ENCODE measurements at places on chromosomes 13 and 19. TPM values are rescaled to one million over a fixed set of nuclear protein-coding genes. Genes with fewer than 3 reads are reported as not detected.

DNA sequence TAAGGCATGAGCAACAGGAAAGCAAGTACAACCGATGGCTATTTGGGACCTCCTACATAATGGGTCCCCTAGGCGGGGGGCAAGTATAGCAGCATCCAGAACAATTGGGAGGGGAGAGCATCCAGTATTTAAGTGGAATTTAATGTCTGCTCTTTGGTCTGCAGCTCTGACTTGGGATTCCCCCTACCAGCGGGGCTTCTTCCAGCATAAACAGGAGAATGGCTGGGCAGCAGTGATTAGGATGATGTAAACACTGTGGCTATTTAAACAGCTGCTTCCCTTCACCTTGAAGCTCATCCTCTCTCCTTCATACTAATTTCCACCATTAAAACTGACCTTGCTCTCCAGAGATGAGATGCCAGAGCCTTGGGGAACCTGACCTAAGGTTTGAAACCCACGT lies 73.9 kb upstream of the OXGR1 start:
- no peak for DNase-seq
- H3K27ac ChIP-seq, result no peak overlapping the region
- no peaks in the 10 kb centered on the region for H3K36me3 ChIP-seq
- H3K4me3 ChIP-seq, result no peak overlapping the region
- H3K4me1 ChIP-seq, result no peaks in the 10 kb centered on the region

DNA sequence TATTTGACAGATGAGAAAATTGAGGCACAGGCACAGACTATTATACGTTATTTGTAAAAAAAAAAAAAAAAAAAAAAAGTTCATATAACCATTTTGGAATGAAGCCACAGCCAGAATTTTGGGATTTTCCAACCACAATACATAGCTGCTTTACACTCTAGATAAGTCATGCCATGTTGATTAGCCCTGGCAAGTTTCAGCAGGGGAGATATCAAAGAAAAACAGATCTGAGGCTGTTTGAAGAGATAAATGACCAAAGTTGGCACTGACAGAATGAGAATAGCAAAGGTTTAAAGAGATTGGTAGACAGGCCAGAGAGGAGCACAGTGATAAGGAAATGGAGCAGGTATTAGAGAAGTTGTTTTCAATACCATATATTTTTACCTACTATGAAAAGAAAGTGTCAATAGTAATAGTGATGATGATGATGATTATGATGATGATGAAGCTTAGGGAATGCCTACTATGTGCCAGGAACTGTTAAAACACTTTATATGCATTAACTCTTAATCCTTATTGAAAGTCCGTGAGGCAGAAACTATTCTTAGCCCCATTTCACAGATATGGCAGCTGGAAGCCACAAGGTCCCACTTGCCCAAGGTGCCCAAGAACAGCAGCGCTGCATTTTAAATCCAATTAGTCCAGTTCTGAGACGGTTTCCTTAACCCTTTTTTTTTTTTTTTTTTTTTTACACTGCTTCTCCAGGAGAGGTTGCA lies 105.5 kb downstream of the MBNL2 start:
- H3K27me3 ChIP-seq, result no peaks in the 10 kb centered on the region
- no peaks in the 10 kb centered on the region for H3K4me1 ChIP-seq
- no peak overlapping the region for H3K4me3 ChIP-seq
- H3K27ac ChIP-seq, result no peak overlapping the region
- DNase-seq, result no peak
- H3K36me3 ChIP-seq, result peaks cover 3% of the 10 kb centered on the region

GRCh38 chr13:41313659-41314197 lies 2.7 kb downstream of the NAA16 start:
- no peaks in the 10 kb centered on the region for H3K27me3 ChIP-seq
- peaks cover 39% of the 10 kb centered on the region for H3K4me1 ChIP-seq
- H3K36me3 ChIP-seq, result peaks cover 24% of the 10 kb centered on the region
- no peak overlapping the region for H3K27ac ChIP-seq

MBD3L3 gene
- not detected for total RNA-seq

DNA sequence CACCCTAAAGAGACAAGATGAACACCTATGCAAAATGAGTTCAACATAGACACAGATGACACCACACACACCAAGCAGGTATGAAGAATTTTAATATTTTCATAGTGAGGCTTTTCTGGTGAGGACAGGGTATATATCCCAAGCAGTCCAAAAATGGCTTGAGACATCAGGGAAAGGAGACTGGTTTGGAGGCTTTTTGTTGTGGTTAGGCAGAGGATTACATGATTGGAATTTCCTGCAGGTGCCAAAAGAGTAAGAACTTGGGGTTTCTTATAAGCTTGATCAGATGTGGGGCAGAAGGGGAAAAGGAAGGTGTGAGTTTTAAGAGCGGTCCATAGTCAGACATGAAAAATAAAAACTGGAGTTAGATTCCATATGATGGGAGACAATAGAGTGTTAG lies 420.8 kb upstream of the SLITRK1 start:
- no peaks in the 10 kb centered on the region for H3K36me3 ChIP-seq
- no peak overlapping the region for H3K4me3 ChIP-seq
- H3K27ac ChIP-seq, result no peak overlapping the region
- no peak for DNase-seq

- H3K27ac ChIP-seq, result peak overlapping the region; percentile 88
- no peaks in the 10 kb centered on the region for H3K27me3 ChIP-seq
- no peak for DNase-seq
- peaks cover 40% of the 10 kb centered on the region for H3K4me1 ChIP-seq
These were observed 1.7 kb downstream of the FAM174C start for GRCh38 chr19:1277061-1277460.

CRTC1 gene
- total RNA-seq, result 6.4 TPM

- peaks cover 76% of the 10 kb centered on the region for H3K4me1 ChIP-seq
- peak overlapping the region; percentile 99 for H3K27ac ChIP-seq
- peak; percentile 57 for DNase-seq
These were observed 49.6 kb downstream of the MYO9B start for GRCh38 chr19:17125062-17125727.

DNA sequence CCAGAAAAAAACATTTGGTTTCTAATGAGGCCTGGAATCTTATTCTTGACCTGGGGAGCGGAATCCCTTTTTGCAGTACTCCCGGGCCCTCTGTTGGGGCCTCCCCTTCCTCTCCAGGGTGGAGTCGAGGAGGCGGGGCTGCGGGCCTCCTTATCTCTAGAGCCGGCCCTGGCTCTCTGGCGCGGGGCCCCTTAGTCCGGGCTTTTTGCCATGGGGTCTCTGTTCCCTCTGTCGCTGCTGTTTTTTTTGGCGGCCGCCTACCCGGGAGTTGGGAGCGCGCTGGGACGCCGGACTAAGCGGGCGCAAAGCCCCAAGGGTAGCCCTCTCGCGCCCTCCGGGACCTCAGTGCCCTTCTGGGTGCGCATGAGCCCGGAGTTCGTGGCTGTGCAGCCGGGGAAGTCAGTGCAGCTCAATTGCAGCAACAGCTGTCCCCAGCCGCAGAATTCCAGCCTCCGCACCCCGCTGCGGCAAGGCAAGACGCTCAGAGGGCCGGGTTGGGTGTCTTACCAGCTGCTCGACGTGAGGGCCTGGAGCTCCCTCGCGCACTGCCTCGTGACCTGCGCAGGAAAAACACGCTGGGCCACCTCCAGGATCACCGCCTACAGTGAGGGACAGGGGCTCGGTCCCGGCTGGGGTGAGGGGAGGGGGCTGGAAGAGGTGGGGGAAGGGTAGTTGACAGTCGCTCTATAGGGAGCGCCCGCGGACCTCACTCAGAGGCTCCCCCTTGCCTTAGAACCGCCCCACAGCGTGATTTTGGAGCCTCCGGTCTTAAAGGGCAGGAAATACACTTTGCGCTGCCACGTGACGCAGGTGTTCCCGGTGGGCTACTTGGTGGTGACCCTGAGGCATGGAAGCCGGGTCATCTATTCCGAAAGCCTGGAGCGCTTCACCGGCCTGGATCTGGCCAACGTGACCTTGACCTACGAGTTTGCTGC lies at the start of gene ICAM4:
Gene ICAM4 (plus strand): TSS at position 153 of the 935 bp plus-strand sequence. CDS start 58 bp downstream, at position 211.
- peak; percentile 68 for DNase-seq
- peak within 1 kb of the TSS; percentile 20 for H3K4me3 ChIP-seq
- peaks cover 32% of the 10 kb centered on the region for H3K36me3 ChIP-seq
- H3K4me1 ChIP-seq, result peaks cover 61% of the 10 kb centered on the region

IFNL1 gene
- 0.70 TPM for total RNA-seq

ITGBL1 gene
- 0.05 TPM for total RNA-seq

DNA sequence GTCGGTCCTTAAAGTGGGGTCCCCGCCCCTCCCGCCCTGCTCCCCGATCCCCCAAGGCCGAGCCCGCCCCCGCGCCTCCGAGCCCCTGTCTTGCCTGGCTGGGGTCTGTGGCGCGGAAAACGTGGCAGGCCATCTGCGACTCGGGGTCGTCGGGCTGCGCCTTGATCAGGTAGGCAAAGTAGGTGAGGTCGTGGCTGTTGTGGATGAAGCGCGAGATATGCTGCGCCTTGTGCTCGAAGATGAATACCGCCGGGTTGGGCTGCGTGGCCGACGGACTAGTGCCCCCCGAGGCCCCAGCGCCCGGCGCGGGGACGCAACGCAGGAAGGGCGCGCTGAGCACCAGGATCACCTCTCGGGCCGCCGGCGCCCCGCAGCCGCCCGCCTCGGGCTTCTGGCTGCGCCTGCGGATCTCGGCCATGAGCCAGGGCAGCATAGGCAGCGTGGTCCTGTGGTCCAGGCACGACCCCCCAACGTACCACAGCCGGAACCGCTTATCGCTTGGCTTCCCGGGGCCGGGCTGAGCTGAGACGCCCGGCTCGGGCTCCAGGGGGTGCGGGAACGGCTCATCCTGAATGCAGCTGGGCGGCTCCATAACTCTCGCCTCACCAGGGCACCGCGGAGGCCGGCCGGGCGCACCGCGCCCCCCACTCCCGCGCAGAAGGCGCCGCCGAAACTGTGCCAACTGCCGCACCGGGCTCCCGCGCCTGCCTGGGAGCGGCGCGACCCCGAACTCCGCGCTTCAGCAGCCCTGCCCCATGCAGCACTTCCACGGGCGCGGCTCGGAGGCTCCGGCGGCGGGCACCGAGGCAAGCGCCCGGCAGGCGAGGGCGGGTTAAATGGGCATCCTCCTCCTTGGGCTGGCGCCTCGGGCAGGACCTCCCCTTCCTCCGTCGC lies 546 bp downstream of the TBC1D4 start:
- no peak overlapping the region for H3K27ac ChIP-seq
- no peak for DNase-seq
- H3K36me3 ChIP-seq, result no peaks in the 10 kb centered on the region
- H3K27me3 ChIP-seq, result peaks cover 77% of the 10 kb centered on the region
- peaks cover 12% of the 10 kb centered on the region for H3K4me1 ChIP-seq

PDE4C gene
- total RNA-seq, result 0.23 TPM

SCN1B gene
- total RNA-seq, result 0.37 TPM

DNA sequence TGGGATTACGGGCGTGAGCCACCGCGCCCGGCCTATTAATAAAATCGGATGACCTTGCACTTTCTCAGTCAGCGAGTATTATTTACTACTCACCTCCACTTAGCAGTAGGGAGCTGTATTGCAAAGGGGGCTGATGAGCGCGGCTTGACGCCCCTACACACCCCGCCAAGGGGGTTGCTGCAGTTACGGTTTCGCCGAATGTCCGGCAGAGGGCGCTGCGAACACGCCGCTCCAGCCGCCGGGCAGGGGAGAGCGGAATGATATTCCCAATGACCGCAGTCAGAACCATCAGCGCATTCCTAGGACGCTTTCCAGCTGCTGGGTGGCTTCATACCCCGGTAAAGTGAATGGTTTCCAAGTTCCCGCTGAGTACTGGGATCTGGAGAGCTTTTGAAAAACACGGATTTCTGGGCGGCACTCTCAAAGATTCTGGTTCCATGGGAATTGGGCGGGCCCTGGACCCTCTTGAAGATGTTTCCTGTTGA lies 30.0 kb upstream of the TPT1 start:
- H3K4me3 ChIP-seq, result no peak overlapping the region
- H3K27ac ChIP-seq, result no peak overlapping the region
- peaks cover 4% of the 10 kb centered on the region for H3K36me3 ChIP-seq
- H3K27me3 ChIP-seq, result no peaks in the 10 kb centered on the region

GRCh38 chr13:102907016-102907756 lies 61.4 kb downstream of the ERCC5 start:
- no peak for DNase-seq
- H3K27me3 ChIP-seq, result peaks cover 19% of the 10 kb centered on the region
- H3K27ac ChIP-seq, result no peak overlapping the region

DNA sequence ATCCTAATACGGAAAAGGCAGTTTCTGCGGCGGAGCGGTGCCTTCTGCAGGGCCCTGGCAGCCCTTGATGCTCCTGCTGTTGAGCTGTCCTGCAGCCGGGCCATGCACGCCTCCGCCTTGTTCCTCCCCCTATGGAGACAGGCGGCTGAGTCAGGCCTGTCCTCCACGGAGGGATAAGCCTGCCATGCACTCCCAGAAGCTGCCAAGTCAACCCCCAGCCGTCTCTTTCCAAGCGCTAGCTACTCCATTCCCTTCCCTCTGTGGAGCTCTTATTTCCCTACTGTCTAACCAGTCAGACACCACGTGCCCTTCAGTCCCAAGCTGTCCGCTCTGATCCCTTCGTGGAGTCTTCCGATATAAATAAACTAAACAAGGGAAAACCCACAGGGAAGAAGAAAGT lies 197.0 kb downstream of the COL4A1 start:
- H3K27me3 ChIP-seq, result peaks cover 5% of the 10 kb centered on the region
- H3K27ac ChIP-seq, result no peak overlapping the region
- DNase-seq, result no peak
- no peak overlapping the region for H3K4me3 ChIP-seq
- no peaks in the 10 kb centered on the region for H3K36me3 ChIP-seq

DNA sequence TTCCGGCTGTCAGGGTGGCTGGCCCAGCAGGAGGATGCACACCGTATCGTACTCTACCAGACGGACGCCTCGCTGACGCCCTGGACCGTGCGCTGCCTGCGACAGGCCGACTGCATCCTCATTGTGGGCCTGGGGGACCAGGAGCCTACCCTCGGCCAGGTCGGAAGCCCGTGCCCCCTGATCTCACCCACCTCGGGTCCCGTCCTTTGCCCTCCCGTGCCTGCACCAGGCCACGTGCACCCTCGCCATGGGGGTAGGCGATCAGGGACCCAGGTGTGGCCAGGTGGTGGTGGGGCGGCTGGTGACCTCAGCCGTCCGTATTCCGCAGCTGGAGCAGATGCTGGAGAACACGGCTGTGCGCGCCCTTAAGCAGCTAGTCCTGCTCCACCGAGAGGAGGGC lies 19.0 kb downstream of the PNPLA6 start:
- peaks cover 18% of the 10 kb centered on the region for H3K4me1 ChIP-seq
- peaks cover 74% of the 10 kb centered on the region for H3K36me3 ChIP-seq
- no peak for DNase-seq
- H3K4me3 ChIP-seq, result no peak overlapping the region
- H3K27me3 ChIP-seq, result no peaks in the 10 kb centered on the region
- no peak overlapping the region for H3K27ac ChIP-seq

INAFM1 gene
- total RNA-seq, result 14.5 TPM

GRCh38 chr19:53285087-53285486 lies 17.6 kb upstream of the VN1R4 start:
- H3K4me3 ChIP-seq, result no peak overlapping the region
- H3K27me3 ChIP-seq, result no peaks in the 10 kb centered on the region
- H3K4me1 ChIP-seq, result no peaks in the 10 kb centered on the region
- no peak for DNase-seq

CDX2 gene
- not detected for total RNA-seq

DNA sequence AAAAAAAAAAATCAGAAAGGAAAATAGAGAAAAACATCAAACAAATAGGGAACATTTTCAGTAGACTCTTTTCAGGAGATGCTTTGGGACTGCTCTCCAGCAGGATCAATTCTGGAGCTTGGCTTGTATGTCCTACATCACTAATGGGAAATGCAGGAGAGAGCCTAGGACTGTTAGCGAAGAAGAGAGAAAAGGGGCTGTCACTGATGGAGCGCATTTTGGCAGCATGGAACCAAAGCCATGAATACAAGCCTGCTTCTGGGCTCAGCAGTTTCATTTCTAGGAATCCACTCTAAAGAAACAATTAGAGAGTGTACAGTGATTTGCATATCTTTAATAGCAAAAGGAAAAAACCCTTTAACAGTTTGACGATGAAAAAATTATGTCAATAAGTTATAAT lies 203.9 kb downstream of the NUFIP1 start:
- no peaks in the 10 kb centered on the region for H3K36me3 ChIP-seq
- no peak overlapping the region for H3K27ac ChIP-seq
- peaks cover 3% of the 10 kb centered on the region for H3K27me3 ChIP-seq
- H3K4me3 ChIP-seq, result no peak overlapping the region
